ENCODE measurements at places on chromosomes 13 and 19.

- DNase-seq: no peak
These were observed 17.8 kb upstream of the CCNA1 start for GRCh38 chr13:36414461-36414860.

DNA sequence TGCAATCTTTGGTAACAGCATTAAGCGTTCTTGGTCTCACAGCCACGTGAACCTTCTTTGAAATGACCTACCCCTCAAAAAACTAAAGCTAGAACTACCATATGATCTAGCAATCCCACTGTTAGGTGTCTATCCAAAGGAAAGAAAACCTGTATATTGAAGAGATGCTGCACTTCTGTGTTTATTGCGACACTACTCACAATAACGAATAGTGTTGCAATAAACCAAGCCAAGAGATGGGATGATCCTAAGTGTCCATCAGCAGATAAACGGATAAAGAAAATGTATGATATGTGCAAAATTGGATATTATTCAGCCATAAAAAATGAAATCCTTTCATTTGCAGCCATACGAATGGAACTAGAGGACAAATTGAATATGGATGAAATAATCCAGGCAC, 637.9 kb downstream of the EFNB2 start:
- DNase-seq: no peak

- no peak for DNase-seq
These were observed 3.4 kb downstream of the LRCH1 start for GRCh38 chr13:46556418-46556779.

- no peak for DNase-seq
These were observed 721.9 kb upstream of the SLC10A2 start for GRCh38 chr13:103788061-103788652.

DNA sequence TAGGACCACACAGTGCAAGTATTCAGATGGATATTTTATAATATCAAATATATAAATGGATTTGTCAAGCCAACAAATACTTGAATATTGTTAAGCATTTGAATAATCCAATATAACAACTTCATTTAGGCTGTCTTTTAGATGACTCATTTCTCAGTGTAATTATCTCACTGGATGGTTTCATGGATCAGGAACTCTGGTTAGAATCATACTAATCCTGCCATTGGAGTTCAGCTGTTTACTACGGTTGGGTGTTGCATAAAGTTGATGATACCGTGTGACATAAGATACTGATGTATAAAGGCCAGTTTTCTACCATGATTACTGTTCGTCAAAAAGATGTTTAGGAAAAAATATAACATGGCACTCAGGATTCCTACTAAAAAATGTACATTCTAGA, 196.3 kb downstream of the TSHZ3 start:
- no peak for DNase-seq

DNA sequence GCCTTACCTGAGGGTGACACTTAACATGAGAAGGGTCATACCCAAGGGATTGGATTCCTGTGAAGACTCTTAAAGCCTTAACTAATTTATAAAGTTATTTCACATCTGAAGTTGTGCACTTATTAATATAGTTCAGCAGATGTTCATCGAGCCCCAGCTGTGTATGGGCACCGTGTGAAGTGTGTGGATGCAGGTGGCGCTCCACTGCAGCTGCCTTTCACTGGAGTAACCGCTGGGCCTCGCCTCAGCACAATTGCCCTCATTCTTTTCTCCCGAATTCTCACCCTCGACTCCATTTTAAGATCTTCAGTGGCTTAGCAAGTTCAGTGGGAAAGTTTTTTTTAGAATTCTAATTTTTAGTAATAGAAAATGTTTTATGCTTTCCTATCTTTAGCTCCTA, 66.2 kb downstream of the DPY19L3 start:
- DNase-seq: no peak

DNA sequence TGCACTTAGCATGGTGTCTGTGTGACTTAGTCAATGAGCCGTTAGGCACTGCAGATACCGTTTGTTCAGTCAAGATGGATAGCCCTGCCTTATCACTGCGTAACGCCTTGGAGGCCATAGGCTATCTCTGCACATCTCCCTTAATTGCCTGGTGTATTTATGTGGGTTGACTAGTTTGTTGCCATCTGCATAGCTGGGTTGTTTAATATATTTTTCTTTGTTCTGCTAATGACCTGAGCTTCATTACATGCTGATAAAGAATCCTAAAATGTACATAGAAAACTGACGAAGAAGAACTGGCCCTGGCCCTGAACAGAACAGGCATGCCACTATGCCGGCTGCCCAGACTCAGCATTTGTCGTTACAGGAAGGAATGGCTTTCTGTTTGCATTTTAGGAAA, 297.8 kb downstream of the SHISA2 start:
- DNase-seq: no peak

- DNase-seq: no peak
These were observed 13.8 kb downstream of the DDX39A start for GRCh38 chr19:14405380-14405757.

GRCh38 chr19:44777715-44778347, at the start of gene CBLC:
TSS of gene CBLC (plus strand) at chr19:44777890. CDS start at chr19:44777932, 42 bp downstream.
- DNase-seq: no peak

DNA sequence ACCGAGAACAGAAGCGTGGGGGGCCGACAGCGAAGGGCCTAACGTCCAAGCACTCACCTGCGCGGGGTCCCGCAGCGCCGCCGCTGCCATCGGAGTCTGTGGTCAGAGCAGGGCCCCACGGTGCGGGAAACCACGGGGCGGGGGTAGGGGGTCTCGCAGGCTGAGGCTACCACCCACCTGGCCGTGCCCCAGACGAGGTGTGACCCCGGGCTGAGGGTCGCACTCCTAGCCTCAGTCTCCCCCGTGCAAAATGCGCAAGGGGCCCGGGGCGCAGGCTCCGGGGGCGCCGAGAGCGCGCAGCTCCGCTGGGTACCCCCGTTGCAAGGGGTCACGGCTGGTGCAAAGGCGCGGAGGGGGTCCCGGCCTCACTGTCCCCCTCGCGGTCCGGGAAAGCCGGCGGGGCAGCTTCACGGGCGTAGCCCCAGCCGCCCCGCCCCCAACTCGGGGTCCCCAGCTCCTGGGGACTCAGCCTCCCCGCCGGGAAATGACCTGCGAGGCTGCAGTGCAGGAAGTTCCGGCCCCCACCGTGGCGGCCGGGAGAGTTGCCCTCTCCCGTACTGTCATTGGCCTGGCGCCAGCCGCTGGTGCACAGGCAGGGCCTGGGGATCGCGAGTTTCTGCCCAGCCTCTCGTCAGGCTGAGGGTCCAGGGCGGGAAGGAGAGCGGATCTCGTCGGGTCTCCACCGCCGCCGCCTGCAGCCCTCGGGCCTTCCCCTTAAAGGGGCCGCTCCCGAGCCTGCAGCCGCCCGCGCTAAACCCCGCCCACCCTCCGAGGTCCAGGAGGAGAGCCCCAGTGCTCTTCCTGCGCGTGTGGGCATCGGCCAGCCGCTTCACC, at the start of gene ZNF792:
TSS of gene ZNF792 (minus strand) at position 657 of the 834 bp plus-strand sequence. CDS start at position 90, 567 bp downstream.
- peak; percentile 16 for DNase-seq

DNA sequence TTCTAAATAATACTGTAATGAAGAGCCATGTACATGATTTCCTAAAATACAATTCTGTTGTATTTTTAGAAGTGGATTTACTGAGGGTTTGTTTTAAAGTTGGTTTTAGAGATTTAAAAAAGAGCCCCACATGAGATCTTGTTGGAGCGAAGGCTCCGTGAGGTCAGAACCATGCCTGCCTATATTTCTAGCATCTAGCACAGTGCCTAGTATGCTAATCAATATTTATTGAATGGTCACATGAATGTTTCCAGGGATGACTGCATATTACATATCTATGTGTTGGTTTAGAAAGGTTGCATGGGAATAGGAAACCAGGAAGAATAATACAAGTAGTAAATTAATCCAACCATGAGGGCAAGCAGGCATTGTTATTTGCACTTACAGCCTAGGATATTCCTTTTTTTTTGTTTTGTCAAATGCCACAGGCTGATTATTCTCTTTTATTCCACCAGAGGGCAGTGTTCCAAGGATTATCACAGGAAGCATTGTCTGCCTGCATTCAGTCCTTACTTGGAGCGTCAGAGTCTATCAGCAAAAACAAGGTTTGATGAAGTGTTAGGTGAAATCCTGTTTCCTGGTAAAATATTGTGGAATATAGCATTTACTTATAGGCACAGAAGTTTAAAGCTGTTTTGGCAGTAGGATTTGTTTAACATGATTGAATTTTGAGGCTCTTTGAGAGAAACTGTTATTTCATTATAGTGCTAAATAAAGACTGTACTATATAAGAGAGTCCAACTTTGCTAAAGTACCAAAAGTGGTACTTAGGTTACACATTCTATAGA, 46.8 kb downstream of the COG3 start:
- DNase-seq: peak; percentile 15

- no peak for DNase-seq
These were observed 712.7 kb upstream of the SGCG start for GRCh38 chr13:22468045-22468444.

GRCh38 chr13:40635315-40635995, 31.0 kb downstream of the FOXO1 start:
- DNase-seq: no peak

DNA sequence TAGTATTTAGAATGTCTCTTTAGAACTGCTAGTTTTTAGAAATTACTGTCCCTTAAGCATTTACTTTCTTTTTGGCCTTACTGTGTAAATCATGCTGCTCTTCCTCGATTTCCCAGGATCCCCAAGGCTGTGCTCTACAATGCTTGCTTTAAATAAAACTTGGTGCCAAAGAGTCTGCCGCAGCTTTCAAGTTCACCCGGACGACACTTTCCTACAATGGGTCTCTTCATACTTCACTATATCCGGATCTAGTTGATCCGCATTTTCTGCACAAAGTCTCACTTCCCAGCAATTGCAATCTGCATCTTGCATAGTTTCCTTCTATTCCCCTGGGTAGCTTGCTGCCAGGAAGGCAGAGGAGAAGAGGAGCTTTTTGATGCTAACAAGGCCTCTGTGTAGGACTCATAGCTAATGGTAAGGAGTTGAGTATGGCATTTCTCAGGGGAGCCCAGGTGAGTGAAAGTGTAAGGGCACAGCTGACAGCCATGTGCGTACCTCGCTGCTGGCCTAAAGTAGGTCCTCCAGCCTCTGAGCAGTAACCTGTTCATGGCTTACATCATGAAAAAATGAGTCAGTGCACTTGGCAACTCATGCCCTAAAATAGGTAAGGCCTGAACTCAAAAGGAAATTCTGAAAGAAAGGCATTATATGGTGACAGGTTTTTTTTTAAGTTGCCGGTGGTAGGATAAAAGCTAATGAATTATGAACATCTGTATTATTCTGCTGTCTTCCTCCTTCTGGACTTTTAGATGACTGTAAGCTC, 101.6 kb downstream of the ENOX1 start:
- DNase-seq: no peak

DNA sequence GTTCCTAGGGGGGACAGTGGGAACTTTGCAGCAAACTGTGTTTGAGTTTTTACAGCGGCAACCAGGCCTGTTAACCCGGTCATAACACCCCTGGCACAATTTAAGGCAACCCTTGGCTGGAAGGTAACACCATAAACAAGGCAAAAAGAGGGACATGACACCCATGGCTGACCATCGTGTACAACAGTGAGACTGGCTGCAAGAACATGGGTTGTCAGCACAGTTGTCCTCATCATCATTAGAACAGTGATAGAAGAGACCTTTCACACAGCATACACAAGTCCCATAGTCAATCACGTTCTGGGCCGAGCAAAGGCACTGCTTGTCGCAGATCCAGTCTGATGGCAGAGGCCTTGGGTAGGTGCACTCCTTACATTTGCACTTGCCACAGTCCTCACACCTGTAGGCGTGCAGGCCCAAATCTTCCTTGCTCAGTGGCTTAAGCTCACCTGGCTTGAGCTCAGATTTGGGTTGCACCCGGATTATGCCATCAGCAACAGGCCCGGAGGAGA, 4.1 kb downstream of the SPRY2 start:
- DNase-seq: no peak

DNA sequence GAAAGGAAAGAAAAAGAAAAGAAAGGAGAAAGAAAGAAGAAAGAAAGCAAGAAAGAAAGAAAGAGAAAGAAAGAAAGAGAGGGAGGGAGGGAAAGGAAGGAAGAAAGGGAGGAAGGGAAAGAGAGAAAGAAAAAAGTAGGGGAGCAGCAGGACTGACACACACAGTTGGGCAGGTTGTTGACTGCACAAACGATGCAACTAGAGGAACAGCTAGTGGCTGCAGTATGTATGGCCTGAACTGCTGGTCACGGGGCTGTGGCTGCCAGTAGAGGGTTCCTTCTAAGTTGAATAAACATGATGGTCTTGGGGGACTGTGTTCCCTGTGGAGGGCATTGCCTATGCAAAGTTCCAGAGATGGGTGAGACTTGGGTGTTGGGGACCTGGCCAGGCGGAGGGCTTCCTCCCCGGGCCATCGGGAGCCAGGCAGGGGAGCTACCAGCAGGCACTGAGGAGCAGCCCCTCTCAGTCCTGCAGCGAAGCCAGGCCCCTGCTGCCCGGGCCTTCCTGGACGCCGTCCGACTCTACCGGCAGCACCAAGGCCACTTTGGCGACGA, 16.7 kb upstream of the COLGALT1 start:
- no peak for DNase-seq

DNA sequence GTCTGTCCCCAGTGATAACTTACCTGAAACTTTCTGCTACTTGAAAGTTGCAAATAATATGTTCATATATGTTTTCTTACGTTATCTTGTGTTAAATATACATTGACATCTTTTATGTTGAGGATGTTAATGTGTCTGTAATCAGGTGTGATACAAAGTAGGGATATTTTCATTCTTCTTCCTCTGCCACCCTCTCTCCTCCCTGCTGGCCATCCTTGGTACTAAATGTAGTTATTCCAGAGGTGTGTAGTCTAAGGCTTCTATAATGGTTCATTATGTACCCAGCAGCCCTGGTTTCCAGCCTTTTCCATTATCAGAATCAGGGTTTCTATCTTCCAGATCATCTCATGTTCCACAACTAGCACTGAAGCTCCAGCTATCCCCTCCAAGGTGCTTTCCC, 606.7 kb upstream of the KLHL1 start:
- DNase-seq: no peak

DNA sequence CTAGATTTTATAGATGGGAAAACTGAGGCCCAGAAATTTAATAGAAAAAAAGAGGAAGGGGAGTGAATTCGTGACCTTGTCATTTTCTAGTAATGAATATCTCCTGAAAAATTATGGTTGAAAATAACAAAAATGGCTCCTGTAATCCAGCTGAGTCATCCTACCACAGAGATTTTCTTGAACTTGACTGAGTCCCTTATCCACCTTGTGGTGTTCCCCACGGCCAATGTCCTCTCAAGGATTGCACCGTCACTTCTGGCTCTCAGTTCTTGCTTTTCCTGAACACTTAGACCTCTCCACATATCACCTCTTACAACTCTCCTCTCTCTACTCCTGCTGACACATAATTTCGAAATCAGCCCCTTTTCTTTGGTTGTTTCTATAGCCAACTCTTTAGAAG, 1.2 kb upstream of the KATNAL1 start:
- no peak for DNase-seq

GRCh38 chr19:17215127-17215971, at the start of gene USE1:
TSS of gene USE1 (plus strand) at chr19:17215357. CDS start at chr19:17215406, 49 bp downstream.
- DNase-seq: peak; percentile 76
